ENCODE measurements at places on chromosomes 12 and 14. TPM values are rescaled to one million over a fixed set of nuclear protein-coding genes. Genes with fewer than 3 reads are reported as not detected.
A peak's percentile ranks its signal among the peaks of the same experiment; 100 is the strongest.

TCL1B gene
- not detected for total RNA-seq

ABCD2 gene
- 3.8 TPM for total RNA-seq

RPGRIP1 gene
- not detected for total RNA-seq

NFE2 gene
- not detected for total RNA-seq

JPH4 gene
- 0.25 TPM for total RNA-seq

AGAP2 gene
- 22.4 TPM for total RNA-seq

CLEC4A gene
- total RNA-seq: 2.0 TPM

WSCD2 gene
- not detected for total RNA-seq

DENND5B gene
- total RNA-seq: 0.43 TPM

LBHD2 gene
- total RNA-seq: not detected

ACVRL1 gene
- not detected for total RNA-seq

ZFC3H1 gene
- 47.1 TPM for total RNA-seq

CLEC12A gene
- 0.47 TPM for total RNA-seq

ENDOU gene
- total RNA-seq: not detected

NXPH4 gene
- total RNA-seq: 0.45 TPM

RNF212B gene
- not detected for total RNA-seq

ABCC9 gene
- not detected for total RNA-seq

DNA sequence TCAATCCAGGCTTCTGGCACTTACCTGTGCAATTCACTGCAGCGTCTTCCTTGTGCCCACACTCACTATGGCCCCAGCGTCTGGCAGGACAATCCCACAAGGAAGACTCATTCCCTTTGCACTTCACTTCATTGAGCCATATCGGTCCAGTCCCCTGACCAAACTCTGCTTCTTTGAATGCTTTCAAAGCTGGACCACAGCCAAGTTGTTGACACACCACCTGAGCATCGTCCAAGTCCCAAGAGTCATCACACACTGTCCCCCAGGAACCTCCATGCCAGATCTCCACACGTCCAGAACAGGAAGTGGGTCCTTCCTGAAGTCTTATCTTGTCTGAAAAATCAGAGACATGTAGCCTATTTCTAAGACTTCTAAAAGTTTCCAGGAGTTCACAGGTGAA, 20.2 kb downstream of the CD163 start:
- no peak for DNase-seq

GRCh38 chr12:27535318-27535717, 11.3 kb downstream of the PPFIBP1 start:
- no peak for DNase-seq

- DNase-seq: peak; percentile 4
Measured at GRCh38 chr14:35985474-35986218, 159.5 kb downstream of the BRMS1L start.

DNA sequence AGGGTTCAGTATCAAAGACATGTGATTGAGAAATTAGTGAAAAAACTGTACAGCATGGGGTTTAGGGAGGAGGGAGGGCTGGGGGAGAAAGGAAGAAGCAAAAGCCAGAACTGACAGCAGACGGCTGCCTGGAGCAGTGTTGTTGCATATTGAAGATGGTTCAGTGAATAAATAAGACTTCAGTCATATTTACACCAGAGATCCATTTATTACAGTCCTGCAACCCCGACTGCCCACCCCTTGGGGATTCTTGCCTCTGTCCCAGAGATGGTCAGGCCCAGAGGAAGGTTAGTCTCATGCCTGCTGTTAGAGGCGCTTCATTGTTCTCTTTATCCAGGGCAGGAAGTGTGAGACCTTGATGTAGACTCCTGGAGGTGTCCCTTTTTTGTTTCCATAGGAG, 3.2 kb downstream of the GZMH start:
- no peak for DNase-seq

GRCh38 chr12:94207849-94208621, 59.7 kb downstream of the PLXNC1 start:
- peak; percentile 65 for DNase-seq

- DNase-seq: no peak
Measured at GRCh38 chr12:41944216-41944615, 200.5 kb downstream of the GXYLT1 start.

GRCh38 chr12:74021937-74022336, 515.7 kb upstream of the ATXN7L3B start:
- DNase-seq: peak; percentile 42

- DNase-seq: no peak
Measured at GRCh38 chr12:96073346-96074330, 38.3 kb upstream of the LTA4H start.

DNA sequence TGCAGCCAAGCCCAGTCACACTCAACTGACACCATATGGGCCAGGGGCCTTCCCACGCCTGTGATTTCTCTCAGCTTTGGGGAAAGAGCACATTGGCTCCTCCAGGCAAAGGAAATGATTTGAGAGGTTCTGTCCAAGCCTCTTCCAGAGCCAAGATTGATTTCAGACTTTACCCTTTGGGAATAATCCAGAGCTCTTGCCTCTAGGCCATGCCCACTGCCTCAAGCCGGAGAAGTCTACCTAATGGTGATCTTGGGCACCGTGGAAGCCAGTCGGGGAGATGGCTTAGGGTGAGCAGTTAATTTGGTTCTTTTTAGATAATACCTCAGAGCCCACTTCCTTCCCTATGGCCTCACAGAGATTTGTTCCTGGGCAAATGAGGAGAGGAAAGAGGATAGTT, 45.0 kb upstream of the NUAK1 start:
- no peak for DNase-seq

- no peak for DNase-seq
Measured at GRCh38 chr12:51361161-51362016, 14.9 kb upstream of the CELA1 start.

GRCh38 chr12:65182012-65182739, 12.8 kb downstream of the LEMD3 start:
- no peak for DNase-seq

DNA sequence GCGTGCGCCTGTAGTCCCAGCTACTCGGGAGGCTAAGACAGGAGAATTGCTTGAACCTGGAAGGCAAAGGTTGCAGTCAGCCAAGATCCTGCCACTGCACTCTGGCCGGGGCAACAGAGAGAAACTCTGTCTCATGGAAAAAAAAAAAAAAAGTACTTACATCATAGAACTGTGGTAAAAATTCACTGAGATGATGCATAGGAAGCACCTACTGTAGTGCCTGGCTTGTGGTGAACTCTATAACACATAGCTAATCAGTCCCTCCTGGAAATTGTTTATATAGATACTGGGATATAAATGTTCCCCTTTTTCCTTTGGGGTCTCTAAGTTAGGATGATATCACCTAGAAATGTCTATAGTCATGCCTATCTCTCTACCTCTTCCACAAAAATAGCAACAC, 89.7 kb upstream of the CPM start:
- no peak for DNase-seq

- DNase-seq: no peak
Measured at GRCh38 chr12:75945581-75945980, 86.0 kb downstream of the PHLDA1 start.

DNA sequence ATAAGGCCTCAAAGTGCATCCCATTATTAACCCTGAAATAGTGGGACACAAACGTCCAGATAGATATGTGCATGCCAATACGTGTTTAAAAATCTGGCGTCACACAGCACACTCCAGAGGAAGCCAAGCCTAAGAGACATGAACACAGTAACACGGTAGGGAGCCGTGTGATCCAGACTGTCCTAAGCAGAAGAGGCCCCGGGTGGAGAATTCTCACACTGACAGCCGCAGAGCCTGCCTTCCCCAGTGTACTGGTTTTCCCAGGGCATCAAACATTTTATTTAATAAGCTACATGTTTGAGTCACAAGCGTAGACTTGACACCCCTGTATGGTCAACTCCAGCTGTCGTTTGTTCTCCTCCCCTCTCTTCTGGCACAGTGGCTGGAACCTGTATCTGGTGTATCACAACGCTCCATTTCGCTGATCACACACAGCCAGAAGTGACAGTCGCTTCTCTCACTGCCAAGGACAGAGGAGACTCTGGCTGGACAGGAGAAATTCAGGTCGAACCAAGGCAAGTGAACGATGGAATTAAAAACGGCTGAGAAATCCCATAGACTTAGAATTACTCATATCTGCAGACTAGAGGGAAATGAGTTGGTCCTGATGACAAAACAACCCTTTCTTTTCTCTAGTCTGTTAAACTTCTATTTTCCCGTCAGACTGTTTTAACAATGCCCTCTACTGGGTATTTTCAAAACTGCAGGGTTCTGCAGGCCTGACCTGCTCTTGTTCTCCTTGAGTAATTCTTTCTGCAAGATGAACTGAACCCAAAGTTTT, 359.9 kb downstream of the RGS6 start:
- peak; percentile 23 for DNase-seq

GRCh38 chr12:110266381-110266960, 14.6 kb upstream of the ATP2A2 start:
- DNase-seq: no peak

DNA sequence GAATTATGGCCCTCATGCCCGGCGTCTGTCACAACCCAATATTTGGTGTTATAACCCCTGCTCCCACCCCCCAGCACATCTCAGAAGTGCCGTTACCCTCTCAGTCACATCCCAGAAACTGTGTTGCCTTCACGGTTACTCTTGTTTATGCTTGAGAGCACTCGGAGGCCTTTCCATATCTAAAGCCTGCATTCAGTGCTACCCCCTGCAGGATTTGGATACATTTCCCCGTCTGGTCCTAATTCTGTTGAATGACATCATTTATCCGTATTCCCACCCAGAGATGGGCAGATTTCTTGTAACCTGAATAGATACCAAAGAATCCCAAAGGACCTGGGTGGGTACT, 19.1 kb upstream of the FOS start:
- no peak for DNase-seq

- DNase-seq: no peak
Measured at GRCh38 chr12:102093319-102093718, 26.6 kb downstream of the NUP37 start.

GRCh38 chr12:81564237-81564636, 194.9 kb downstream of the PPFIA2 start:
- DNase-seq: no peak

DNA sequence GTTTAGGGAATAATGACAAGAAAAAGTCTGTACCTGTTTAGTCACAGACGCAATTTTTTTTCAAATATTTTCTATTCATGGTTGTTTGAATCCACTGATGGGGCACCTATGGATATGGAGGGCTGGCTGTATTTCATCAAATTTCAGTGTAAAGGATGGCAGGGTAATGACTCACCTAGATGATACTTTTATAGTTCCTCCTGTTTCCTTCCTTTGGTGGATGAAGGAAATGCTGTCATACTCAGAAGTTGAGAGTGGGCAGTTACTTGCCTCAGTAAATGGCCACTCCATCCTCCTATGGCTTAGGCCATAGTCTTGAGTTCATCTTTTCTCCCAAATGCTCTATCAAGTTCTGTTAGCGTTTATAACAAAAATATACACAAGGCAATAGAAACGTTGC, 18.9 kb upstream of the C12orf71 start:
- no peak for DNase-seq

- no peak for DNase-seq
Measured at GRCh38 chr14:86613126-86613525, 1083.2 kb downstream of the FLRT2 start.

GRCh38 chr14:78455896-78456435, 285.8 kb downstream of the NRXN3 start:
- no peak for DNase-seq

DNA sequence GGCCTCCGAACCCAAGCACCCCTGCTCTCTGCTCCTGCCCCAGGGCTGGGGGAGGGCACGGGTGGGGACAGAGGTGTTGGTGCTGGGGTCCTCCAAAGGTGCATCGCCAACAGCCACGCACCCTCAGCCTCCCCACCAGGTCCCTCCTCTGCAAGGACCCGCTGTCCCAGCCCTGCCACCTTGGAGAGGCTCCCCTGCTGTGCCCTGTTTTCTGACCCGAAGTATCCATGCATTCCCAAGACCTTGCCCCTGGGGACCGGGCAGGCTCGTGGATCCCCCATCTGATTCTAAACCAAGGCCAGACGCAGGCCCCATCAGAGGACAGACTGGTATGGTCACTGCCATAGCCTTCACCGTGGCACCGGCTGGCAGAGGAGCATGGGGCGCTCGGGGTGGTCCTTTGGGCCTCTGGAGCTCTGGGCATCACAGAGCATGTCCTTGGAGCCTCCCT, 22.7 kb upstream of the BEGAIN start:
- no peak for DNase-seq

DNA sequence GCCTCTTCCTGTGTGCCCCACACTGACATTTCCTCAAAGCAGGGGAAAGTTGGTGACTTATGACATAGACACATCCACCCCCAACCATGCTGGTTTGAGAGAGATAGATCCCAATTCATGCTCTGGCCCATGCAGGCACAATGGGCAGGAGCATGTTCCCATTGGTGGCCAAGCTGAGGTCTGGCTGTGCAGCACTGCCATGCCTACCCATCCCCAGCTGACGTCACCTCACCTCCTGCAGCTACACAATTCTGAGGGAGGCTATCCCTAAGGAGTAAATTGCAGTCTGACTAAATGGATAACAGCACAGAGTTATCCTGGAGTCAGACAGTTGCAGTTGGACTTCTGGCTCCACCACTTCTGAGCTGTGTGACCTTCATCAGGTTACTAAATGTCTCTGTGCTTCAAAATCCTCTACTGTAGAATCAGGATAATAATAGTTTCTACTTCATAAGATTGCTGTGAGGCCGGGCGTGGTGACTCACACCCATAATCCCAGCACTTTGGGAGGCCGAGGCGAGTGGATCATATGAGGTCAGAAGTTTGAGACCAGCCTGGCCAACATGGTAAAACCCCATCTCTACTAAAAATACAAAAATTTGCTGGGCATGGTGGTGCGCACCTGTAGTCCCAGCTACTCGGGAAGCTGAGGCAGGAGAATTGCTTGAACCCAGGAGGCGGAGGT, 323.9 kb downstream of the BCL11B start:
- no peak for DNase-seq

DNA sequence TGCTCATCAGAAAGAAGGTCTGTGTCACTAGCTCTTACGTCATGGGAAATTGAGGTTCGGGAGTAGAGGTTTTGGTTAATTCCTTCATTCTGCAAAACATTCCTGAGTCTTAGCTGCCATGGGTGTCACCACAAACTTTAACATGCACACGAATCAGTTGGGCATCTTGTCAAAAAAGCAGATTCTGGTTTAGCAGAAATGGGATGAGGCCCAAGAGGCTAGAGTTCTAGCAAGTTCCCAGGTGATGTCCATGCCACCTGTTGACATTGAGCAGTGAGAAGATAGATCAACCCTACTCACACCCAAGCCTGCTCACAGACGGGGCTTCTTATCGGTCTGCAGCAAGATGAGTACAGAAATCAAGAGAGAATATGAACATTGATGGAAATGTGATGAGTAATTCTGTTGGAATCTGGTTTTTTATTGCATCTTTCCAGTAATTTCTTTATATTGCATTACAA, 11.7 kb upstream of the RIN3 start:
- no peak for DNase-seq
